LoVo (cell line): ENCODE measurements at places on chromosomes 7 and 10.

GRCh38 chr7:101536232-101536631, 92.9 kb downstream of the MYL10 start:
- DNase-seq, result no peak

- no peak for DNase-seq
Measured at GRCh38 chr7:40583667-40584444, 449.1 kb downstream of the SUGCT start.

- DNase-seq, result no peak
Measured at GRCh38 chr7:123600876-123601275, 745 bp upstream of the ASB15 start.

GRCh38 chr7:46885167-46885566, 696.7 kb downstream of the TNS3 start:
- DNase-seq, result peak; percentile 7

GRCh38 chr10:95513941-95514392, 47.2 kb downstream of the SORBS1 start:
- DNase-seq, result peak; percentile 22

DNA sequence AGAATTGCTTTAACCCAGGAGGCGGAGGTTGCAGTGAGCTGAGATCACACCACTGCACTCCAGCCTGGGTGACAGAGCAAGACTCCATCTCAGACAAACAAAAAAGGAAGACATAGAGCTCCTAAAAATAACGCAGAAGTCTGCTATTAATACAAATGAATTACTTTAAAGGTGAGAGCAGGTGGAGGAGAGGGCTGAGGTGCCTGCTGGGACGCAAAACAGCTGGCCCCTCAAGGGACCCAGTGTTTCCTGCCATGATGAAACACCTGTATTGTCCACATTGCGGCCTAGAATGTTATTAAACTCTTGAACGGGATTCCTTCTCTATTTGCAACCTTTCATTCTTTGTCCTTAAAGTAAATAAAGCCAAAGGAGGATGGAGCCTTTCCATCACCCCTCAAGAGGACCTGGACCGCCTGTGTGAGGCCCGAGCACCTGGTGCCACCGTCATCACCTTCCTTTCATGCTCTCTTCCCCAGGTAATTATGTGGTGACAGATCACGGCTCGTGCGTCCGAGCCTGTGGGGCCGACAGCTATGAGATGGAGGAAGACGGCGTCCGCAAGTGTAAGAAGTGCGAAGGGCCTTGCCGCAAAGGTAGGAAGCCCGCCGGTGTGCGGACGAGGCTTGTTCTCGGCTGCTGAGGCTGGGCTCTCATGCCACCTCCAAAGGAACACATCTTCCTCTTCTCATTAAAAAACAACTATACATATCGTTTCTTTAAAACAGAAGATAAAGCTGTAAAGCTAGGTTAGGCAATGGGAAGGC, 136.7 kb downstream of the EGFR start:
- no peak for DNase-seq

DNA sequence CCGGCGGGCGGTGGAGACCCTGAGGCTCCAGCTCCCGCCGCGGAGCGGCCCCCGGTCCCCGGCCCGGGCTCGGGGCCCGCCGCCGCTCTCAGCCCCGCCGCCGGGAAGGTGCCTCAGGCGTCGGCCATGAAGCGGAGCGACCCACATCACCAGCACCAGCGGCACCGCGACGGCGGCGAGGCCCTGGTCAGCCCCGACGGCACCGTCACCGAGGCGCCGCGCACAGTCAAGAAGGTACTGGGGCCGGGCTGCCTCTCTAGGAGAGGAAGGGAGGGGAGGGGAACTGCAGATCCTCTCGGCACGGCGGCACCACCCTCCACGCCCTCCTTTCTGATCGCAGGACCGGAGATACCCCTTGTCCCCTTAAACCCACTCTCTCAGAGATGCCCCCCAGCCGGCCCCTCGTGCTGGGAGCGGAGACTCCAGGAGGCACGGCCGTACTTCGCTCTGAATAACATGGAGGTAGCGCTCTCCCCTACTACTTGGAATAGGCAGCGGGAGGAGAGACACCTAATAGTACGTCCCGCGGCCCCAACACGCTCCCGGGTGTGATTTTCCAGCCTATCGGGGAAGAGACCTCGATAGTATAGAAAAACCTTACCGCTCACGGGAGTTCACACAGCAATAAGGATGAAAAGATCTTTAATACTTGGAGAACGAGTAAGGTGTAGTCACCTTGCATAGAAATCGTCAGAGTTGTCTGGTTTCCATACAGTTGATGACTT, 538 bp downstream of the AHCYL2 start:
- DNase-seq, result peak; percentile 62

GRCh38 chr10:71075086-71075758, 137.1 kb upstream of the UNC5B start:
- no peak for DNase-seq

- no peak for DNase-seq
Measured at GRCh38 chr7:36272211-36272566, 117.5 kb upstream of the ANLN start.

- DNase-seq, result peak; percentile 34
Measured at GRCh38 chr7:75756991-75757676, 14.9 kb downstream of the CCL26 start.

DNA sequence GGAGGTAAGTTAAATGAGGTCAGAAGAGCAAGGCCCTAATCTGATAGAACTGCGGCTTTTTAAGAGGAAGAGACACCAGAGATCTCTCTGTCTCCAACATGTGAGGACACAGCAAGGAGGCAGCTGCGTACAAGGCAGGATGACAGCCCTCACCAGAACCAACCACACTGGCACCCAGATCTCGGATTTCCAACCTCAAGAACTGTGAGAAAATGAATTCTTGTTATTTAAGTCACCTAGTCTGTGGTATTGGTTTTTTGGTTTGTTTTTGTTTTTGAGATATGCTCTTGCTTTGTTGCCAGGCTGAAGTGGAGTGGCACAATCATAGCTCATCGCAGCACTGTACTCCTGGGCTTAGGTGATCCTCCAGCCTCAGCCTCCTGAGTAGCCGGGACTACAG, 127.2 kb downstream of the DLG5 start:
- DNase-seq, result no peak

GRCh38 chr7:43692582-43693373, 36.5 kb downstream of the COA1 start:
- DNase-seq, result no peak

DNA sequence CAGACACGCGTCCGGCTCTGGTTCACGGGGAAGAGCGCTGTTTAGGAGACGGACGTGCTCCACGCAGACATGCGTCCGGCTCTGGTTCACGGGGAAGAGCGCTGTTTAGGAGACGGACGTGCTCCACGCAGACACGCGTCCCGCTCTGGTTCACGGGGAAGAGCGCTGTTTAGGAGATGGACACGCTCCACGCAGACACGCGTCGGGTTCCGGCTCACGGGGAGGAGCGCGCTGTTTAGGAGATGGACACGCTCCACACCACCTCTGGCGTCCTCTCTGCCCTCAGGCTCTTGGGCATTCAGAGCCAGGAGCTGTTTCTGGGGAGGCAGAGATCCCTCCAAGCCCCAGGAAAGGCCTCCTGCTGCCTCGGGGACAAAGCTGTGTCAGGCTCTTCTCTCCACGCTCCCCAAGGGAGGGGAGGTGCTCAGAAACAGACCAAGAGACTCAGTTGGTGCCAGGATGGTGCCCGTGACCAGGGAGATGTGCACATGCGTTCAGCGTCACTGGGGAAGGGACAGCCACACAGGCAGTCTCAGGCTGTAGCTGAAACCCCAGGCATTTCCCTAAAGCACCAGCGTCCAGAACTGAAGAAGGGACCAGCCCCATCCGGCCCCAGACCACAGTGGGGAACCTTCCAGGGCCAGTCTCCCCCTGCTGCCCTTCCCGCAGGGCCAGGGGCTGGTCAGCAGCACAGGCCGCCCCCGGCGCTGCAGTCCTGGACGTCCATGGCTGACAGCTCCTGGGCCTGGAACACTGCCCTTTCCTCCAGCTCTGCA, 175.6 kb downstream of the ELFN1 start:
- no peak for DNase-seq

- no peak for DNase-seq
Measured at GRCh38 chr10:71829171-71829570, 21.9 kb downstream of the PSAP start.

- no peak for DNase-seq
Measured at GRCh38 chr7:93365341-93365740, 133.2 kb downstream of the VPS50 start.

- DNase-seq, result no peak
Measured at GRCh38 chr7:123864966-123865365, 20.0 kb downstream of the HYAL4 start.

DNA sequence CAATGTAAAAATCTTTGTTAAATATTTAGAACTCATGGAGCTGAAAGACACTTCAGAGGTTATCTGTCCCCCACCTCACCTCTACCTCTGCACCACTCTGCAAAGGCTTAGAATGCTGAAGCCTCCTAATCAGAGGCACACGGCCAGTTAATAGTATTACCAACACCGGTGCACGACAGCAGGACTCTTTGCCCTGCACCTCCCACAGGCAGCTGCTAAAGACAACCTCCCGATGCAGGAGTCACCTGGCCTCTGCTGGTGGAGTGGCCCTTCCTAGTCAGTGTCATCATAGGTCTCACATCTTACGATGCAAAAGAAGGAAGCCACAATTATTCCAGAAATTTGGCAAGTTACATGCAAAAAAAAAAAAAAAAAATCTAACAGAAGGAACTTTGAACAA, 66.6 kb upstream of the MGMT start:
- no peak for DNase-seq

GRCh38 chr10:23643111-23643780, 204.4 kb downstream of the OTUD1 start:
- DNase-seq, result no peak

DNA sequence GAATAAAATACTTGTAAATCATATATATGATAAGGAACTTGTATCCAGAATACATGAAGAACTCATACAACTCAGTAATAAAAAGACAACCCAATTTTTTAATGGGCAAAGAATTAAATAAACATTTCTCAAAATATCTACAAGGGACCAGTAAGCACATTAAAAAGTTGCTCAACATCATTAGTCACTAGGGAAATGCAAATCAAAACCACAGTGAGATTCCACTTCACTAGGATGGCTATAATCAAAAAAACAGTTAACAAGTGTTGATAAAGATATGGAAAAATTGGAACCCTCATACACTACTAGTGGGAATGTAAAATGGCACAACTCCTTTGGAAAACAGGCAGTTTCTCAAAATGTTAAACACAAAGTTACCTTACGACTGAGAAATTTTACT, 40.3 kb upstream of the YAE1 start:
- DNase-seq, result no peak

DNA sequence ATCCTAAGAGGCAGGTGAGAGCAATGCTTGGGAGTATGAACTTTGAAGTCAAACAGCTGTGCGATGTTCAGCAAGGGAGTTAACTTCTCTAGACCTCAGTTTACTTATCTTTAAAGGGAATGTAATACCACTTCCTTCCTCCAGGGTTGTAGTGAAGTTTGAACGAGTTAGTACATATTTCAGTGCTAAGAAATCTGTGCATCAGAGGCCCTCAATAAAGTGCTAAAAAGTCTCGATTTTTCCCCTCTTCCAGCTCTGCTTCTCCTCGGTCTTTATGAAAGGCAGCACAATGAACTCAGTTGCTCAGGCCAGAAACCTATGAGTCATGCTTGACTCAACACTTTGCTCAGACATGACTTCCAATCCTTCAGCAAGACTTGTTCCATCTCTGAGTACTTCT, 418.9 kb downstream of the MDFIC start:
- peak; percentile 58 for DNase-seq

- DNase-seq, result no peak
Measured at GRCh38 chr10:58615237-58615935, 102.7 kb downstream of the BICC1 start.
